NCI-H524 (cell line): ENCODE measurements at places on chromosomes 7 and 10.

GRCh38 chr7:158856883-158857668, 718 bp downstream of the DYNC2I1 start:
- no peak for DNase-seq

- no peak for DNase-seq
These were observed 25.3 kb downstream of the DNMBP start for GRCh38 chr10:99984211-99985034.

DNA sequence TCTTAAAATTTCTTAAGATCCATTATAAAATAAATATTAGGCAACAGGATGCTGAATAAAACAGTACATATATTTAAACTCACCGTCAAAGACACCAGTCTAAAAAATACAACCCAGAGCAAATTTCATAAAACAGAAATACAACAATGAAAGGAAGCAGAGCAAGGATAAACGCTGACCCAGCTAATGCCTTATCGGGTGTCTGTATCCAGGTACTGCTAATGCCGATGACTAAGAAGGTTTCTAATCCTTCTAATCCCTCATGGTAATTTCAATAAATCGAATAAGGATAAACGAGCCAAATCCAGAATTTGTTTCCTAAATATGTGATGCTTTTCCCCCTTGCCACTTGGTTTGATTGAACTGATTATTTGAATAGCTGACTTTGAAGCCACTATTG, 1.7 kb downstream of the HYCC1 start:
- peak; percentile 25 for DNase-seq

DNA sequence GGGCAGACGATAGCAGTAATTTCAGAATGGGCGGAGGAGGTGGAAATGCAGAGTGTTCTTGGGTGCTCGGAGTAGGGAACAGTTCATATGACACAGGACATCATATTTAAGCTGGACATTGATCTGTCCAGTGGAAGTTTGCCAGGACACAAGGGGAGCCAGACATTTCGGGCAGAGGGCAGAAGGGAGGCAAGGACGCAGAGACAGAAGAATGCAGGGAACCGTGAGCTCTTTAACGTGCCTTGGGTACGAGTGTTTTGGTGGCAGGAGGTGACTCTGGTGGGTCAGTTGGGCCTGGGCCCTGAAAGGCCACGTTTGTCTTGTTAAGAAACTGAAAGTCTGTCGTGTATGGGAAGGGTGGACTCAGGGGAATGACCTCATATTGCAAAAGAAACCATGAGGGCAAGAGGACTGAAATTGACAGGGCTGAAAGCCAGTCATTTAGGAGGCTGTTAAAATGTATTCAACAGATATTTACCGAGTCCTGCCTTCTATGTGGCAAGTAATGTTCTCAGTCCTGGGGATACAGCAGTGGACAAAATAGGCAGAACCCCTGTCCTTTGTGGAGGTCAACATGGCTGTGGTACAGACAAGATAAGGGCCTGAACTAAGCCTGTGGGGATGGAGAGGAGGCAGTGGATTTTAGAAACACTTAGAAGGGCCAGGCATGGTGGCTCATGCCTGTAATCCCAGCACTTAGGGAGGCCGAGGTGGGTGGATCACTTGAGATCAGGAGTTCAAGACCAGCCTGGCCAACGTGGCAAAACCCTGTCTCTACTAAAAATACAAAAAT, 2.2 kb downstream of the OPTN start:
- no peak for DNase-seq

- no peak for DNase-seq
These were observed 758.7 kb upstream of the CELF2 start for GRCh38 chr10:10259013-10259412.

DNA sequence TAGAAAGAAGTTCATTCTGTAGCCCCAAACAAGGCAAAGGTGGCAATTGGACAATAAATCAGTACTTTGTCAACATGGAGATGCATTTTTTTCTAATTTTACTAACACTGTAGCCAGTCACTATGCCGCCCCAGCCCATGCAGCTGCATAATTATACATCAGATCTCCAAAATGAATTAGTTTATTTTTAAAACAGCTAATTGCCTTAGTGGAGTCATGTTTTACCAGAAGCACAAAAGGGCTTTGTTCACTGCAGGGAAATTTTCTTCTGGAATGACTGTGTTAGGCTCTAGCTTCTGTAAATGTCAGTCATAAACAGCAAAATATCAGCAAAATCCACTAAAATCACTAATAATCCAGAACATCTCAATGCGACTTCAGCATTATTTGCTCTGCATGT, 20.1 kb upstream of the HDAC9 start:
- no peak for DNase-seq

DNA sequence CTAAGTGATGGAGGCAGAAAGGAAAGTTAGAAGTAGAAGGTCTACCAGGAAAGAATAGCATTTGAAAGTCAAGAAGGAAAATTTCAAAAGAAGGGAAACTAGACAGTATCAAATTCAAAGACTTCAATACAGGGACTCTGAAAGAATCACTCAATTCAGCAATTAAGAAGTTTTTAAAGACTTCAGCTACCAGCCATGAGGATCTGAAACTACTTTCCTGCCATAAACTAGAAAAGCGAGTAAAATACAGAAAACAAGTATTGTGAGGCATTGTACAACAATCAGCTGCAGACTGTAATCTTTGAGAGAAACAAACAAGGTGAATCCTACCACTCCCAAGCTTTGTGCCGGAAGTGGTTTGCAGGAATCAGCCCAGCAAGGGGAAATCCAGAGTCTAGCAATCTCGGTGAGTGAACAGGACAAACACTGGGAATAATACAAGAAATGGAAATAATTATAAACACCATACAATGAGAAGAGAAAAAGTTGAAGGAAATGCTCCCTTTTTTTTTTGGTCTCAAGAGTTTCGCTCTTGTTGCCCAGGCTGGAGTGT, 62.4 kb downstream of the ARHGAP12 start:
- DNase-seq: no peak

GRCh38 chr7:140983802-140984201, 30.9 kb downstream of the MRPS33 start:
- DNase-seq: no peak

- DNase-seq: no peak
These were observed 82.2 kb downstream of the ZNRF2 start for GRCh38 chr7:30366606-30367005.

DNA sequence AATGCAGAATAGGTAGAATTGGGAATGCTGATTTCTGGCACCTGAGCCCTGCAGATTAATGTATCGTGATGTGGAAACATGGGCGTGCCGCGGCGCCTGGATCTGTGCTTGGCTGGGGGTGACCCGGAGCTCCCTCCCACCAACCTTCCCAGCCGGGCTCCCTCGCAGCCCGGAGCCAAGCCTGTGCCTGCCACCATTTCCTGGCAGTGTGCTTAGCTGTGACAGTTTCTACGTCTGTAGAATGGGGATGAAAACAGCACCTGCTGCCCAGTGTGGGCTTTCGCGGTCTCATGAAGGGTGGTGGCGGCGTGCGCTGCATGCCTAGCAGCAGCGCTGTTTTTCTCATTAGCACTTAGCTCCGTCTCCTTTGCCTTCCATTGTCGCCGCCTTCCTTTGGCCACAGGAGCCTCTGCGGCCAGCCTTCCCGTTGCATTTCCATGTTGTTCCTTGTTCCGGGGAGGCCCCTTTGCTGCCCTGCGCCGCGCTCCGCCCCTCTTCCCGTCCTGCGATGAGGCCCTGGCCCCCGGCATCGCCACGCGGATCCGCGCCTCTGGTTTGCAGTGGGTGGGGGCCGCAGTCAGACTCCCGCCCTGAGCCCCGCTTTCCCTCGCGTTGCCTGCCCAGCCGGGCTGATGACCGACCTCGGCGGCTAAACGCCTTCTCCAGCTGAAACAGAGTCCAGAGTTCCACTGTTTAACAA, 84.2 kb downstream of the CUL1 start:
- DNase-seq: no peak

DNA sequence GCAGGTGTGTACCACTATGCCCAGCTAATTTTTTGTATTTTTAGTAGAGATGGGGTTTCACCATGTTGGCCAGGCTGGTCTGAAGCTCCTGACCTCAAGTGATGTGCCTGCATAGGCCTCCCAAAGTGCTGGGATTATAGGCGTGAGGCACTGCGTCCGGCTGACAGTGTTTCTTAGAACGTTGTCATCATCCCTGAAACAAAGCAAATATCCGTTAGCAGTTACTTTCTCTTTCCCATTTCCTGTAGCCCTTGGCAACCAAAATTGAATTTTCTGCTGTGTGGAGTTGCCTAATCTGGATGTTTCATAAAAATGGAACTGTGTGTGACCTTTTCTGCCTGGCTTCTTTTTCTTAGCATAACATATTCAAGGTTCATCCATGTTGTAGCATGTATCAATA, 22.4 kb downstream of the ZNF33A start:
- DNase-seq: no peak

GRCh38 chr10:19922236-19922963, 106.2 kb downstream of the PLXDC2 start:
- DNase-seq: no peak
